Uterine smooth muscle cell (primary cell): ENCODE measurements at places on chromosomes 6 and 20. TPM values are rescaled to one million over a fixed set of nuclear protein-coding genes. Genes with fewer than 3 reads are reported as not detected.

RAB32 gene
- total RNA-seq: 161 and 163 TPM in 2 replicates

TRIM40 gene
- not detected in 2 replicates for total RNA-seq

CALHM5 gene
- 1.00 and 3.0 TPM in 2 replicates for total RNA-seq

TBC1D20 gene
- 36.1 and 51.9 TPM in 2 replicates for total RNA-seq

SLC17A4 gene
- not detected in 2 replicates for total RNA-seq

ABHD16B gene
- total RNA-seq: not detected in 2 replicates

ADGRG6 gene
- 1.5 and 6.6 TPM in 2 replicates for total RNA-seq

SEL1L2 gene
- total RNA-seq: not detected in 2 replicates

ME1 gene
- total RNA-seq: 25.8 and 32.7 TPM in 2 replicates

SIRPB1 gene
- total RNA-seq: 0.25 and 0.55 TPM in 2 replicates

HLA-DQA2 gene
- not detected in 2 replicates for total RNA-seq

MOG gene
- total RNA-seq: not detected in 2 replicates

MOCS1 gene
- total RNA-seq: 9.8 and 11.9 TPM in 2 replicates

ZC2HC1B gene
- not detected in 2 replicates for total RNA-seq

DEFB124 gene
- total RNA-seq: not detected in 2 replicates

RRAGD gene
- total RNA-seq: 2.3 and 3.2 TPM in 2 replicates

CCDC170 gene
- 0.22 and 1.6 TPM in 2 replicates for total RNA-seq

SAMD3 gene
- total RNA-seq: 12.4 and 14.4 TPM in 2 replicates

OR2H1 gene
- total RNA-seq: not detected in 2 replicates

EPHA7 gene
- total RNA-seq: 0.50 and 1.00 TPM in 2 replicates

BMP2 gene
- 5.0 and 13.5 TPM in 2 replicates for total RNA-seq

SPDEF gene
- total RNA-seq: under 0.01 TPM in 1 of 2 replicates, not detected in the other

BPIFA1 gene
- total RNA-seq: not detected in 2 replicates

ZSCAN23 gene
- total RNA-seq: 6.2 and 6.3 TPM in 2 replicates

SLC52A3 gene
- total RNA-seq: 0.12 TPM in 1 of 2 replicates, not detected in the other

LAMA4 gene
- 105 and 276 TPM in 2 replicates for total RNA-seq

PTCHD4 gene
- 0.33 and 1.5 TPM in 2 replicates for total RNA-seq

NRN1 gene
- 0.11 and 0.12 TPM in 2 replicates for total RNA-seq

NOX3 gene
- total RNA-seq: not detected in 2 replicates

GABRR1 gene
- not detected in 2 replicates for total RNA-seq

MMP24 gene
- 0.11 and 0.12 TPM in 2 replicates for total RNA-seq

HEY2 gene
- not detected in 2 replicates for total RNA-seq

MUC22 gene
- not detected in 2 replicates for total RNA-seq

RSPO4 gene
- total RNA-seq: not detected in 2 replicates

ENPP3 gene
- total RNA-seq: under 0.01 and 0.22 TPM in 2 replicates

UNC5CL gene
- total RNA-seq: 0.12 and 0.22 TPM in 2 replicates

NNAT gene
- 1.2 and 1.8 TPM in 2 replicates for total RNA-seq

TRIM15 gene
- not detected in 2 replicates for total RNA-seq

KCNG1 gene
- total RNA-seq: 78.0 and 103 TPM in 2 replicates

BCAS1 gene
- total RNA-seq: under 0.01 and 0.11 TPM in 2 replicates

GINS1 gene
- total RNA-seq: 6.0 and 21.8 TPM in 2 replicates

BACH2 gene
- total RNA-seq: 0.12 and 0.55 TPM in 2 replicates

RAET1E gene
- 0.11 TPM in 1 of 2 replicates, not detected in the other for total RNA-seq

B4GALT5 gene
- 18.3 and 19.0 TPM in 2 replicates for total RNA-seq

ATP6V1G2 gene
- 2.0 and 3.0 TPM in 2 replicates for total RNA-seq

FNDC11 gene
- total RNA-seq: 0.66 and 2.4 TPM in 2 replicates

HAO1 gene
- total RNA-seq: not detected in 2 replicates

WFDC10B gene
- not detected in 2 replicates for total RNA-seq

CNR1 gene
- total RNA-seq: under 0.01 TPM in 1 of 2 replicates, not detected in the other

MYH7B gene
- under 0.01 and 0.33 TPM in 2 replicates for total RNA-seq

TNFRSF21 gene
- 3.5 and 7.9 TPM in 2 replicates for total RNA-seq

LINC00237 gene
- total RNA-seq: not detected in 2 replicates

KCNQ5 gene
- total RNA-seq: 1.00 and 2.9 TPM in 2 replicates

MLN gene
- total RNA-seq: not detected in 2 replicates

SLC2A4RG gene
- 32.0 and 35.4 TPM in 2 replicates for total RNA-seq

HDGFL1 gene
- total RNA-seq: not detected in 2 replicates

DOK5 gene
- total RNA-seq: 14.6 and 15.6 TPM in 2 replicates

PACRG gene
- total RNA-seq: 0.25 and 0.33 TPM in 2 replicates

PTK7 gene
- total RNA-seq: 58.0 and 166 TPM in 2 replicates

CCM2L gene
- under 0.01 TPM in 1 of 2 replicates, not detected in the other for total RNA-seq
